ENCODE measurements at places on chromosomes 13 and 19.

- peak; percentile 63 for DNase-seq
Observed at GRCh38 chr13:59269476-59269875, 894.3 kb downstream of the DIAPH3 start.

DNA sequence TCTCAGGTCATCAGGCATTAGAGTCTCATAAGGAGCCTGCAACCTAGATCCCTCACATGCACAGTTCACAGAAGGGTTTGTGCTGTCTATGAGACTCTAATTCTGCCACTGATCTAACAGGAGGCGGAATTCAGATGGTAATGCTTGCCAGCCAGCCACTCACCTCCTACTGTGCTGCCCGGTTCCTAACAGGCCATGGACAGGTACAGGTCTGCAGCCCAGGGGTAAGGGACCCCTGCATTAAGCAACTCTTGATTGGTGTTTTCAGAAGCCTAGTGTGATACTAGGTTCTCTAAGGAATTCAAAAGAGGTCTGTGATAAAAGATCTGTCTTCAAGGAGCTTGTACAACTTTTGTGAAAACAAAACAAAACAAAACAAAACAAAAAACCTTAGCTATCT, 31.1 kb downstream of the CAB39L start:
- no peak for DNase-seq

GRCh38 chr13:42994878-42995277, 2.8 kb upstream of the EPSTI1 start:
- no peak for DNase-seq

- DNase-seq = no peak
Observed at GRCh38 chr19:19185853-19186740, 5.9 kb downstream of the BORCS8 start.

GRCh38 chr19:55591555-55591954, 7.8 kb downstream of the FIZ1 start:
- DNase-seq = no peak

GRCh38 chr19:50716178-50717025, 3.2 kb downstream of the SHANK1 start:
- no peak for DNase-seq

DNA sequence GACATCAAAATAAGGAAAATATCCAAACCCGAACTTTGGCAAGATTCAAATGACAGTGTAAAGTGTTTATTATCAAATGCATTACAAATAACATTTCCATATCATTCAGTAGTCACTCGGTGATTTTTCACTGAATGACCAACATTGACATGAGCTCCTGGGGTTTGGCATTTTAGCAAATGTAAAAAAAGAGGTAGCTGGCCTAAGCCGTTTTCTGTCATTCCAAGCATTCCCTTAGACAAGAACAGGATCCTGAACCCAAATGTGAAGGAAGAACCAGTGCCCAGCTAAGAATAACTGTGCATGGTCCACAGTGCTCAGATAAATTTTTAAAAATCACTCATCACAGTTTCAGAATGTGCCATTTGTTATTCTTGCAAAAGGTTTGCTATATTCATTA, 327.9 kb downstream of the GPC6 start:
- DNase-seq = no peak

DNA sequence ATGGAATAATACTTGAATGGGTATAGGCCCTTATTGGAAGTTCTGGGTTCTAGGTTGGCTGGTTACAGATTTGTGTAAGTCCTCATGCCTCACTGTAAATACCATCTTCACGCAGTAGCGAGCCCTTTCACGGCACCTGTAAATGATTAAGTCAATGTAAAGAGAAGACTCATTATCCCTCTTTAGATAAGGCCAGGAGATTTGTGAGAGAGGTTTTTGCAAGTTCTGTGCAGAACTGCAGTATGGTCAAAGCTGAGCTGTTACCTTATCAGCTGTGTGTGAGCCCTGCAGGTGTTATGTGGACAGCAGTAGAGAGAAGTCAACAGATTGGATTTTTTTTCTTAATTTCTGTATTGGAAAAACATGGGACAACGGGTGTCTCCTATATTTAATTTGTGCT, 141.6 kb downstream of the SHISA2 start:
- no peak for DNase-seq

GRCh38 chr13:54486421-54487166, 1458.0 kb downstream of the OLFM4 start:
- DNase-seq = no peak

DNA sequence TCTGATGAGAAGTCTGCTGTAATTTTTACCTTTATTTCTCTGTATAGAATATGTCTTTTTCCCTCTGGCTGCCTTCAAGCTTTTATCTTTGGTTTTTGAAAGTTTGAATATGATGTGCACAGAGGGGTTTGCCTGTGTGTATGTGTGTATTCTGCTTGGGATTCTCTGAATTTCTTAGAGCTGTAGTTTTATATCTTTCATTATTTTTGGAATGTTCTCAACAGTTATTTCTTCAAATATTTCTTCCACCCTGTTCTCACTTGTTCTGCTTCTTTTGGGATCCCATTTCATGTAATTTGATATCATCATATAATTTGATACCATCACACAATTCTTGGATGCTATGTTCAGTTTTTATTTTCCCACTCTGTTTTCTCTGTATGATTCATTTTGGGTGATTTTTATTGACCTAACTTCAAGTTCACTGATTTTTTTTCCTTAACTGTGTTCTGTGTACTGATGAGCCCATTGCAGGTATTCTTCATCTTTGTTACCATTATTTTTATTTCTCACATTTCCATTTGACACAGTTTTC, 7.5 kb downstream of the COG3 start:
- no peak for DNase-seq

DNA sequence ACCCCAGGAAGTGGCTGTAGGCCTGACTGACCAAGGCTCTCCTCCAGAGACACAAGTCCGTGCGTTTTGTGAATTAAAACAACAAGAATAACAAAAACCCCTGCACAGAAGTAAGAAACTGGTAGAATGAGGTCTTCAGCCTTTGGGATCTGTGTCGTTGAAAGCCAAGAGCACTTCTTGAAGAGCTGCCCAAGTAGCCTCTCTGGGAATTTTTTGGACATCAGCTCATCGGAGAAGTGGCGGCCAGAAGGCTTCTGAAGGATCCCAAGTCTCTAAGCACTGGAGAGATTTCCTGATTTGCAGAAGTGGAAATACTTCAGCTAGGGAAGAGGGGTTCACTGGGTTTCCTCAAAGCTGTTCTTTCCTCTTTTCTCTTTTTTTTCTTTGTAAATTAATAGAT, 100.4 kb upstream of the ZNF536 start:
- no peak for DNase-seq

GRCh38 chr19:38134540-38135149, 89.4 kb downstream of the DPF1 start:
- DNase-seq = no peak

DNA sequence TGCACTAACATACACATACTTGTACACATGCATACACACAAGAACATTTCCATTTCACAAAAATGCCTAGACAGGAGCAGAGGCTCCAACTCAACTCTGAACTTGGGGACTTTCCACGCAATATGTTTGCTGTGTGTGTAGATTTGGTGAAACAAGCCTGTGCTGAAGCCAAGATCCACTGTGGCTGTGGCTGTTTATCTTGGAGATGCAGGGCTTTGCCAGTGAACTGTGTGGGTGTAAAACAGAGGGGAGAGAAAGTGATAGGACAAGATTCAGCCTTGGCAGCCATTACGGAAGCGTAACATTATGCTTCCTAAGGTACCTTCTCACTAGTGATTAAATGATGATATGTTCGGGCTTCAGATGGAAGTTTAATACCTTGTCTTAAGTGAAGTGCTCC, 73.2 kb upstream of the MBNL2 start:
- DNase-seq = no peak

DNA sequence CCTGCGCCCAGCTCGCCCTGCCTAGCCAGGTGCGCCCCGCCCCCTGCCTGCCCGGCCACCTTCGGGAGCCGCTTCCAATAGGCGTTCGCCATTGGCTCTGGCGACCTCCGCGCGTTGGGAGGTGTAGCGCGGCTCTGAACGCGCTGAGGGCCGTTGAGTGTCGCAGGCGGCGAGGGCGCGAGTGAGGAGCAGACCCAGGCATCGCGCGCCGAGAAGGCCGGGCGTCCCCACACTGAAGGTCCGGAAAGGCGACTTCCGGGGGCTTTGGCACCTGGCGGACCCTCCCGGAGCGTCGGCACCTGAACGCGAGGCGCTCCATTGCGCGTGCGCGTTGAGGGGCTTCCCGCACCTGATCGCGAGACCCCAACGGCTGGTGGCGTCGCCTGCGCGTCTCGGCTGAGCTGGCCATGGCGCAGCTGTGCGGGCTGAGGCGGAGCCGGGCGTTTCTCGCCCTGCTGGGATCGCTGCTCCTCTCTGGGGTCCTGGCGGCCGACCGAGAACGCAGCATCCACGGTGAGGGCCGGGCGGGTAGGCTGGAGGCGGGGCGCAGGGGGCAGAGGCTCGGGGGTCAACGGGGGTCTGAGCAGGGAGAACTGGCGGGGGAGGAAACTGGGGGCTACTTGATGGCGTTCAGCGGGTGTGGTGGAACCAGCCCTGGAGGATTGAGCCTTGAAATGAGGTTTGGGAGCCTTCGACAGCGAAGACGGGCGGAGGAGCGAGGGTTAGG, at the start of gene SPINT2:
Gene SPINT2 (plus strand): TSS at position 88 of the 727 bp plus-strand sequence. CDS start 320 bp downstream, at position 408.
- DNase-seq = no peak

GRCh38 chr13:99859178-99860177, 112.1 kb downstream of the ZIC5 start:
- no peak for DNase-seq

- no peak for DNase-seq
Observed at GRCh38 chr19:34458677-34459076, 22.9 kb upstream of the WTIP start.
